ENCODE measurements at places on chromosomes 6 and 20. TPM values are rescaled to one million over a fixed set of nuclear protein-coding genes. Genes with fewer than 3 reads are reported as not detected.

GRCh38 chr20:62624719-62625453 lies 17.4 kb upstream of the SLCO4A1 start:
- H3K27me3 ChIP-seq, result no peaks in the 10 kb centered on the region
- DNase-seq, result no peak
- H3K36me3 ChIP-seq, result no peaks in the 10 kb centered on the region
- H3K4me3 ChIP-seq, result no peak overlapping the region
- peaks cover 14% of the 10 kb centered on the region for H3K4me1 ChIP-seq

DNA sequence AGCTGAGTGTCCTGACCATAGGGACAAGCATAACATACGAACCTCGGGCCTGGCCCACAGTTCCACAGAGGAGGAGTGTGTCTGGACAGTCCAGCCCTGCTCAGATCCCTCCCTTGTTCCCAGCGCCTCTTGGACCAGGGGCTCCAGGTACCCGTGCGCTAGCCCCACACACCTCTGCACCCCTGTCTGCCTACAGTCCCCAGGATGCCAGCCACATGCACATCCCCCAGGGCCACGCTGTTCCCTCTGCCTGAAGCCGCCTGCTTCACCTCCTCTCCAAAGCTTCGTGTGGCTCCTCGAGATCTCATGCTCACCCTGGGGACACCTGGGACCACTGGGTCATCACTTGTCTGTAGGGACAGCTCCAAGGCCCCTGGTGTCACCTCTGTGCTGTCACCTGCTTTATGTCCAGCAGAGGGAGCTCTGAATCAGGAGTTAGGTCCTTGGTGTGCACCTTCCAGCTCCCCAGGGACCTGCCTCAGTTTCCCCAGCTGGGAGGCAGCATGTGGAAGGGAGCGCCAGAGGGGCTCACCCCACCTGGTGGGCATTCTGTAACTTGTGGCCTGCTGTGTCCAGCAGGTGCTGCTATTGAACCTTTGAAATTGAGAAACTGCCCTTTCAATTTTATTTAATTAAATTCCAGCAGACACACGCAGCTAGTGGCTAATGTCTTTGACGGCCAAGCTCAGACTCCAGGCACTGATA lies 7.3 kb upstream of the YTHDF1 start:
- no peak overlapping the region for H3K27ac ChIP-seq
- no peaks in the 10 kb centered on the region for H3K27me3 ChIP-seq
- no peak overlapping the region for H3K4me3 ChIP-seq
- H3K36me3 ChIP-seq, result no peaks in the 10 kb centered on the region

DNA sequence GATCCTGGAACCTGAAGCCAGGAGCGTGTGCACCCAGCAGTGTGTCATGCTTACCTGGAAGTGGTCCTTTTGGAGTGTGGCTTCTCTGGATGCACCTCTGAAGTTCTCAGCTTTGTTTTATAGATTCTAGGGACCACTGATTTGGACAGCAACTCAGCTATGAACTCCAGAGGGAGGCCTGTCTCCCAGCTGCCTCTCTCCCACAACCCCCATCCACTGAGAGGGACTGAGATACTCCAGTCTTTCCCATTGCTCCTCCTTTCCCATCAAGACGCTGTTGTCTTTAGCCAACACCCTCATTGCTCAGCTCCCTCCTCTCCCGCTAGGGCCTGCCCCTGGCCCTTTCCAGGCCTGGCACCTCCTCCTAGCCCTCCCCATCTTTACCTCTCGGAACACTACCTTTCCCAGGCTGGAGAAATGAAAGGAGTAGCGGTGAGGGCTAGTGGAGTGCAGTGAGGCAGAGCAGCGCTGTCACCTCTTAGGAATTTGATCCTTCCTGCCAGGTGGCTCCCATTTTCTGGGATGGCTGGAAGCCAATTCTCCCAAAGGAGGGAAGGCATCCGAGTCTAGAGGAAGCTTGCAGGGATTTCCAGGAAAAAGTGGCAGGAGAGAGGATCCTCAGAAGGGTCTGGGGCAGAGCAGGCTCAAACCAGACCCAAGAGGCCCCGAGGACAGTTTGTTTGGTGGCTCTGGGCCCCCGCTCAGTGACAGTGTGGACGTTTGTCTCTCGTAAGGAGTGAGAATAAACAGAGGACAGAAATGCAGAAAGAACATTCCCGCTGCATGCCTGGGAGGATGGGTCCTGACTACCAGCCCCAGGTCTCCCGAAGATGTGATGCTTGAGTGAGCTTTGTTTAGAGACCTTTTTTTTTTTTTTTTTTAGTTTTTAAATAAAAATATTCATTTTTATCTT lies at the start of gene LRRN4:
TSS of gene LRRN4 (minus strand) at position 285 of the 913 bp plus-strand sequence. CDS start 1,261 bp downstream, outside the sequence.
- H3K36me3 ChIP-seq, result no peaks in the 10 kb centered on the region
- H3K4me3 ChIP-seq, result no peak within 1 kb of the TSS

- no peaks in the 10 kb centered on the region for H3K36me3 ChIP-seq
- H3K4me1 ChIP-seq, result no peaks in the 10 kb centered on the region
- H3K4me3 ChIP-seq, result no peak overlapping the region
- H3K27ac ChIP-seq, result no peak overlapping the region
- DNase-seq, result no peak
Observed at GRCh38 chr6:75024828-75025227, 181.0 kb downstream of the COL12A1 start.

DNA sequence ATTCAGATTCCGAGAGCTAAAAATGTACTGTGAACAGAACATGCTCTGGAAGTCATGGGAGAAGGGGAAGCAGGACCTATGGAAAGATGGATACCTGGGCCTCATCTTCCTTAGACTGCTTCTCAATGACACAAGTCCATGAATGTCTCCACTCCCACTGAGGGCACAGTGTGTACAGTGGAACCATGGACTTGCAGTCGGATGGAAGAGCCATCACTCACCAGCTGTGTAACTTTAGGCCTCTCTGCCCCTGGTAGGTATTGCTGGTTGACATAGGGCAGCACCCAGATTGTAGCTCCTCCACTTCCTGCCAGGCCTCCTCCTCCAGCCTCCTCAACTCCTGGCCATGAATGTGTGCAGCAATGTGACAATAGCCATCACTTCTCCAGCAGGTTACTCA lies 52.5 kb downstream of the MAFB start:
- DNase-seq, result no peak
- H3K4me1 ChIP-seq, result no peaks in the 10 kb centered on the region
- no peak overlapping the region for H3K4me3 ChIP-seq

DNA sequence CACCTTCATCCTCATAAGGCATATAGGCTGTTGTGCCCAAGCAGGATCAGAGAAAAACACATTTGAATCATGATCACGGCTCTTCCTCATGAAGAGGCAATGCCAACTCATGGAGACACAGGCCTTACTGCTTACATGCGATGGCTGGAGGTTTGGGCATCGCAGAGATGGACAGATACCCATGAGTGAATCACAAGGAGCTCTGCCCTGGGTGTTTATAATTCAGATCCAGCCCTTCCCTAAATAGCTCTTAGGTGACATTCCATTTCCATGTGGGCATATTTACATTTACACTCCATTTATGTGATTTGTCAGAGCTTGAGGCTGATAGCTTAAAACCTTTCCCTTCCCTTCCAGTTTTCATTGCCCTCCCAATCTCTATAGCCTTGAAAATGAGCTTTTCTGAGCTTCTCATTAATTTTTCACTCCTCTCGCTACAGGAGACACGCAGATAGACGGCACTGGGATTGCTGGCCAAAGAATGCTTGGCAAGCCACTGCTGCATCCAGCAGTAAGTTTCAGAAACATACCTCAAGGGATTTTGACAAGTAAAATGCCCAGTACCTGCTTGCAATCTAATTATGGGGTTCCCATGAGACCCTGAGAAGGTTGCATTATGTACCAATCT lies 249.1 kb downstream of the TBC1D7 start:
- peaks cover 3% of the 10 kb centered on the region for H3K27me3 ChIP-seq
- no peaks in the 10 kb centered on the region for H3K36me3 ChIP-seq
- H3K4me1 ChIP-seq, result no peaks in the 10 kb centered on the region
- no peak for DNase-seq
- H3K27ac ChIP-seq, result no peak overlapping the region

DNA sequence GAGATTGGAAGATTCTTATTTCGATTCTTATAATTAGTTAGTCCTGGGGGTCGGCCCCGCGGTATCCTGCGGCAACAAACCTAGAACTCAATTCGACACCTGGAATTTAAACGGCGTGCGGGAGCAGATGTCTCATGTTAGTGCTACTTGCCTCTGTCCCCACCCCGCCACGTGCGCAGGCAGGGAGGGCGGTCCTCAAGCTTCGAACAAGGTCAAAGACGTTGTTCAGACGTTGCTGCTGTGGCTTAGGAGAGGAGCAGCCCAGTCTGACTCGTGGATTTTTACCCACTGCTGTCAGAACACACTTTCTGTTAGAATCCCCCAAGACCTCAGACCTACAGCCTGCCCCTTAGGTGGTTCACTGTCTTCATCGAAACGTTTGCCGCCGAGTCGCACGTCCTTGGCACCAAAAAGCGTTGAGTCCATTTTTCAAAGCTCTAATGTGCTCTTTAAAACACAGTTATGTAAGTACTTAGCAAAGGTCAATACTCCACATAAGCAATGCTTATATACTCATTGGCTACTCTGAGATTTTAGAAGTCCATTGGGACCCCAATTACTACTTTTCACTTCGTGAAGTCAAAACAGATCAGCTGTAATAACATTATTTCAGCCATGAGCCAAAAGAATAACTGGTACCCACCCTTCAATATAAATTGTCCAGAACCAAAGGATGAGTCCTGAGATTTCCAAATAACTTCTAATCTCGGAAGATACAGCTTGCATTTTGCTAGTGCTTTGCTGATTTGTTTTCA lies 2.7 kb upstream of the C6orf62 start:
- peaks cover 29% of the 10 kb centered on the region for H3K4me1 ChIP-seq
- H3K27ac ChIP-seq, result peak overlapping the region; percentile 100
- no peaks in the 10 kb centered on the region for H3K27me3 ChIP-seq
- H3K4me3 ChIP-seq, result peak overlapping the region; percentile 80
- DNase-seq, result peak; percentile 78

- no peaks in the 10 kb centered on the region for H3K27me3 ChIP-seq
- DNase-seq, result no peak
- H3K4me1 ChIP-seq, result no peaks in the 10 kb centered on the region
- H3K4me3 ChIP-seq, result no peak overlapping the region
- H3K27ac ChIP-seq, result no peak overlapping the region
Observed at GRCh38 chr20:24816431-24816830, 132.6 kb upstream of the CST7 start.

The BANF2 gene
- polyA plus RNA-seq, result not detected

The BLOC1S5 gene
- 27.9 TPM for polyA plus RNA-seq
